ENCODE measurements at places on chromosomes 2 and 18. TPM values are rescaled to one million over a fixed set of nuclear protein-coding genes. Genes with fewer than 3 reads are reported as not detected.

DNA sequence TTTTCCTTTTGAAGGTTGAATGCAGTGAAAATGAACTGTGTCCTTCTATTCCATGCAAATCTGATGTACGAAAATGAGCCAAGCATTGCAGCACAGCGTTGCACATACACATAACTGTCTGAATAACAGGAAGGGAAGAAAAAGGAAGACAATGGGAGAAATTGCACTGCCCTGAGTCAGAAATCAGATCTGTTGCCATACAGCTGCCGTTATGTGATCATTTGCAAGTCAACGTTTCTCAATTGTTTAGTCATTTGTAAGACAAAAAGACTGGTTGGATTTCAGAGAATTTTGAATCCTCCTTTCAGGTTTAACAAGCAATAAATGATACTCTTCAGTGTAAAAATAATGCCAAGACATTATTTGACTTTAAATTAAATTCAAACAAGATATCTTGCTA lies 284.1 kb downstream of the DSEL start:
- ATAC-seq, result no peak

DNA sequence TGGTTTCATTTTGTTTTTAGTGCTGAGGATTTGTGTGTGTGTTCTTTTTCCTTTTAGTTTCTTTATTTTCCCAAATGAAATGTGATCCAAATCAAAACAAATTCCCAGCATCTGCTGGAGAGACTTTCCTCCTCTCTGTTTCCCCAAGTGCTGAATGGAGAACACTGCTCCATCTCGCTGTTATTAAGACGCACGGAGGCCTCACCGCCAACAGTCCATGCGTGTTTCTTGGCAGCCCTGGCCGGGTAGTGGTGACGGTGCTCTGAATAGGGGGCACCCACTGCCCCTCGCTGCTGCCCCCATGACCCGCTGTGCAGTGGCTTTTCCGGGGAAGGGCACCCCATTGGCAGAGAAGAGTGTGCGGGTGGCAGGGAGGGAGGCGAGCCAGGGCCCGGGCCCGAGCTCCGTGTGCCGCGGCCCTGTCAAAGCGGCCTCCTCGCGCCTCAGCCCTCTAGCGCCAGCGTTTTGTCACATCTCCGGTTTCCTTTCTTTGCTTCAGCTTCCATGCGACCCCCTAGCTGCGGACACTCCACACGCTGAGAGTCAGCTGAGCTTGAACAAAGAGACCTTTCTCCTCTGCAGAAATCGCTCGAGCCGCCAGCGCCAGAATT lies 473.7 kb upstream of the SALL3 start:
- ATAC-seq, result no peak

GRCh38 chr18:43160509-43160908 lies 45.0 kb upstream of the RIT2 start:
- no peak for ATAC-seq

DNA sequence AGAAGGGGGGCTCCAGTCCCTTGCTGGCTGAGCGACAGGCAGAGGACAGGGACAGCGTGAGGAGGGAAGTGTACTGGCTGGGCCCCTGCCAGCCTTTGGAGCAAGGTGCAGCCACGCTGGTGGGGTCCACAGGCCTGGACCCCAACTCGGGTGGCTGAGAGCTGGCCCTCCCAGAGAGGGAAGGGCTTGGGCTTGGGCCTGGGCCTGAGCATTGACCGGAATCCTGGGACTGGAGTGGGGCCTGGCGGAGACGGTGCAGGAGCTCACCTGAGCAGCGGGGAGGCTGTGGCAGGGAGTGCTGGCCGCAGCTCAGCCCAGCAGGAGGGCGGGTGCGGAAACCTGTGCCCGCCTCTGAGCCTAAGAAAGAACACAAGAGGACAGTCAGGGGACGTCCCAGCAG lies 27.9 kb downstream of the KCNIP3 start:
- ATAC-seq, result no peak

DNA sequence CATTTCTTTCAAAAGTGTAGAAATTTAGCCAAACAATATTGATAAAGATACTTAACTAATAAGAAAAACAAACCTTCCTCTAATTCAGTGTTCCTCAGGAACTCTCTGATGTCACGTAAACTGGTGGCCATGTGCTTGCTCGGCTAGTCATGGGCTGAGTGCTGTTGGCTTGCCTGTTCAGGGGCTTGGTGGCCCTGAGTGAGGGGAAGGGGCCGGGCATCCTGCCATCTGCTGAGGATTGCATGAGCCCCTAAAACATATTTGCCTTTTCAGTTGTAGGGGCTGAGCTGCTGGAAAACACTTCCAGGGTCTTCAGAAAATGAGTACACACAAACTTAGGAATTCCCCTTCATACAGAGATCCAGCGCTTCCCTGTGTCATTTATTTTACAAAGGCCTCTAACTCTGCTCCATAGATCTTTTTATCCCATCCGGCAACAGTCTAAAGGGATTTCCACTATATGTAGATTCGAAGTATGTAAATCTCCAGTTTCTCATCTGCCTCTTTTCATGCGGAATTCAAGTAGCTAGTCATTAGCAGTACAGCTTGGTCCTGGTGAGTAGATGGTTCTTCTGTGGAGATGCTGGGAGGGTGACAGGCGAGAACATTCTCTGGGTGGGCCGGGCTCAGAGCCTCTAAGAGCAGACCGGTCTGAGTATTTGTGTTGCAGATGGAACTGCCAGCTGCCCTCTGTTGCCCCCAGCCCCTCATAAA lies 20.1 kb upstream of the NFATC1 start:
- no peak for ATAC-seq

DNA sequence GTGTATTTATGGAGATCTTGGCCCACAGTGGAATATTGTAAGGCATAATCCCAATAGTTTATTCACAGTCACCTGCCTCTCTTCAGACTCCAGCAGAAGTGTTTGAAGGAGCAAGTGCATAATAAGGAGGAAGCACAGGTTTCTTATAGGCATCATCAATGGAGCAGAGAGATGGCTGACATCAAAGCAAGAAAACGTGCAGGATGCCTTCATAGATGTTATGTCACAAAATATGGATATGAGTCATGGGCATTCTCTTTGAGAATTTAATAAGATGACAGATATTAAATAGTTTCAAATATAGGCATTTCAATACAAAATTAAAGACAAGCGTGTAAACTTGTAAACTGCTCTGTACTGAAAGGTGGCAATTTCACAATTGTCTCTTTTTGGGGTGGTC lies 4.0 kb upstream of the RND3 start:
- no peak for ATAC-seq

GRCh38 chr2:176297067-176297466 lies 27.8 kb downstream of the MTX2 start:
- no peak for ATAC-seq

GRCh38 chr2:225233234-225233633 lies 166.3 kb upstream of the NYAP2 start:
- ATAC-seq, result no peak

DNA sequence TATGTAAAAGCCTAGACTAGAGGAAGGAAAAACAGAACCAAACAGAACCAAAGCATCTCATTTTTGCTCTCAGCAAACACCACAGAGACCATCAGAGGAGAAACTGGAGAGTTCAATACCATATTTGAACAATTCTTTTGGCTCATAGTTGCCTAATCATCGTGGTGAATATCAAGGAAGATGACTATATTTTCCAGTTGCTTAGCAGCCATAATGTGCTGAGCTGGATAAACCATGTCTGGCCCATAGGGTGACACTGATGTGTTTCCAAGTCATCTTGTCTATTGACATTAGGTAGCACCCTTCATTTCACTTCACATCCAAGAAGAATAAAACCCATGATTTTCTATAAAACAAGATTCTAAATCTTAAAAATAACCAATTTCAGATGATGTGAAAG lies 5.9 kb upstream of the XRCC5 start:
- no peak for ATAC-seq

GRCh38 chr2:84971510-84972206 lies 697 bp downstream of the KCMF1 start:
- ATAC-seq, result peak; percentile 48

DNA sequence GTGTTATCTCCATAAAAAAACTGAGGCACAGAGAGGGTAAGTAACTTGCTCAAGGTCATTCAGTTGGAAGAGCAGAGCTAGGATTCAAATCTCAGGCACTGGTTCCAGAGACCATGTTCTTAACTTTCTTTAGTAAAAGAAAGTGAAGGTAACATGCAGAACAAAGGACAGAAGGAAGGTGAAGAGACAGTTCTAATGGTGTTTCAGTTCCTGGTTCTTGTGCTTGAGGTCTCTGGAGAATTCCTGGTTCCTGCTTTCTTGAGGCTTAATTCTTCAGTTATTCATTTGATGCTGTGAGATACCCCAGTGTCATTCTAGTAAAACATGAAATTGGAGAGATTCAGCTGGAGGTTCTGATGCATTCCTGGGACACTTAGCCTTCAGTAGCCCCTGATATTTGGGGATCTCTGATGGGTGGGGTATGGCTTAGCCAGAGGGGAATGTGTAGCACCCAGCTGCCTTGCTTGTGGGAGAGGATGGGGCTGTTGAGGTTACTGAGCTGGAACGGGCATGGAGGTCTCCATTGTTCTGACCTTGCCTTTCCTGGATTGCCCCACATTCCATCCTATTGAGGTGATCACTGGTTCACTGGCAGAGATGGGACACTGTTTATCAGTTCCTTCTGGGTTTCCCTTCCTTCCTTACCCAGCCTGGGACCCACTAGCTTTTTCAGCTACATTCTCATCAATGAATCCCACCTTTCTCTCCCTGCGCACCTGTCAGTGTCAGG lies 46.8 kb downstream of the SEMA4F start:
- ATAC-seq, result no peak

DNA sequence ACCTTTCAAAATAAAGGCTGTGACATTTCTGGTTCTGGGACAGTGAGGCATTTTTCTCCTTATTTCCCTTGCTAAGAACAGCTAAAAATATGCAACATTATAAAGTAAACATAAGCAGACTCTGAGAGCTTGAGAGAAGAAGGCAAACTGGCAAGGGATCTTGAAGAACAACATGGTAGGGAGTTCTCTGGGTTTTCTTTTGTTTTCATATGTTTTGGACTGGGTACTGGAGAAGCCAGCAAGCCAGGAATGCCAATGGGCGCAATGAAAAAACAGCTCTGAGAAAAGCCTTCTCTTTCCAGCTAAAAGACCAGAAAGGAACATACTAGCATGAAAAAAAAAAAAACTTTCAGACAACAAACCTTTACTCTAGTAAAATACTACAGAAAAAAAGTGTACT lies 351.4 kb upstream of the HS6ST1 start:
- no peak for ATAC-seq

GRCh38 chr18:9334973-9335696 lies 562 bp downstream of the TWSG1 start:
- ATAC-seq, result peak; percentile 52

GRCh38 chr2:54952978-54953456 lies 97.2 kb downstream of the RTN4 start:
- ATAC-seq, result peak; percentile 32

GRCh38 chr2:136001131-136001530 lies 15.7 kb upstream of the DARS1 start:
- ATAC-seq, result peak; percentile 65

DNA sequence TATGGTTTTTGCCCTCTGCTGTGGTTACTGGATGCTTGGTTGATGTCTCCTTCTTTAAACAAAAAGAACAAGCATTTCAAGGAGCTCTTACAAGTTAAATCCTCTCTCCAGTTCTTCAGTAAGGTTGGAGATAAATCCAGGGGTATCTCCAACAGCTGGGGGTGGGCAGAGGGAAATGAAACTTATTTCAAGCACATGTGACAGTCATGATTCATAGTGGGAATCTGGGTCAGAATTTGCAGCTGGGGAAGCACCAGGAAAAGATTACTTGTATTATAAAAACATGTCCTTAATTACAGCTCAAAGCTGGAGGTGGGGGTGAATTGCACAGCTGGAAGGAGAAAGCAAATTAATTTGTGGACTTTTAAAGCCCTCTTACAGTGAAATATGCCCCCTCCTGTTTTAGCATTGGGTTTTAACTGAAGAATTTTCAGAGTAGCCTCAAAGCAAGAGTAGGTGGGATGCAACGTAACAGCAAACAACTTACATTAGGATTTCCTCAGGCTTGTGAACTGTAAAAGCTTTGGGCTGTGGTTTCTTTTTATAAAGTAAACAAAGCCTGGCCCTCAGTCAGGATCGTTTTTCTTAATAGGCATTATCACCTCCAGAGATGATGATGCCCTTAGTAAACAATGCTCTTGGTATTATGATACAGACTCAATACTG lies 596.4 kb downstream of the NYAP2 start:
- ATAC-seq, result no peak

- no peak for ATAC-seq
These were observed 20.1 kb downstream of the IL1RL1 start for GRCh38 chr2:102331311-102331980.

DNA sequence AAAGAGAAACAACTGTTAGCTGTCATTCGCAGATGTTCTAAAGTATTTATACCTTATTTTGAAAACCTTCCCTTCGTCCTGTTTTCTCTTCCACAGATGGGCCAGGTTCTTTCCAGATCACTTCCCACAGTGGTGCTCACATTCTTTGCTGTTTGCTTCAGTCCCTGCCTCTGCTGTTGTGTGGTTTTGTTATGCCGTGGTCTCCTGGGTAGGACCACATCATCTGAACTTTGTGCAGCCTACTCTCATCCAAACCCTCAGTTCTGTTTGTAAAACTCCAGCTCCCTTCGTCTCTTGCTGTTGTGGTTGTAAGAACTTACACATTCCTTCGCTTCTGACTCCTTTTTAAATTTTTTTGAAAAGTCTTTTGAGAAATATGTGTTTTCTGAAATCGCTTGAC lies 38.1 kb downstream of the ZNF236 start:
- no peak for ATAC-seq

- ATAC-seq, result no peak
These were observed 85.0 kb upstream of the LYPD1 start for GRCh38 chr2:132754867-132755472.

GRCh38 chr2:148596018-148596417 lies 48.5 kb upstream of the EPC2 start:
- no peak for ATAC-seq

POTEC gene
- total RNA-seq, result 0.04 TPM

PMAIP1 gene
- 83.1 TPM for total RNA-seq

MPV17 gene
- 89.2 TPM for total RNA-seq

MRPS5 gene
- total RNA-seq, result 93.9 TPM

UPP2 gene
- not detected for total RNA-seq

COL3A1 gene
- total RNA-seq, result not detected

FLACC1 gene
- total RNA-seq, result 2.1 TPM

ABCB11 gene
- total RNA-seq, result not detected

ATP6V1B1 gene
- not detected for total RNA-seq

UGT1A5 gene
- not detected for total RNA-seq

ARHGAP28 gene
- total RNA-seq, result not detected

WNT10A gene
- total RNA-seq, result 1.0 TPM

SLC30A3 gene
- not detected for total RNA-seq

FEV gene
- not detected for total RNA-seq

HES6 gene
- 1.3 TPM for total RNA-seq

All from activated T-helper 17 cell treated with anti-CD3 and anti-CD28 coated beads, Interleukin-2, amount 50 U/mL, for 72 hours (primary cell).